Gastrocnemius medialis (tissue), 4 donors: ENCODE measurements at places on chromosomes 11 and 22. TPM values are rescaled to one million over a fixed set of nuclear protein-coding genes. Genes with fewer than 3 reads are reported as not detected.

The FXYD6 gene
- 4.4 TPM for total RNA-seq

The RBMXL2 gene
- not detected for total RNA-seq

The TENM4 gene
- 0.29 TPM for total RNA-seq

The SAA1 gene
- 145 TPM for total RNA-seq

The SCUBE2 gene
- 0.24 TPM for total RNA-seq

The TRIM6 gene
- total RNA-seq: 0.29 TPM

The SYCE3 gene
- total RNA-seq: not detected

The OR51B5 gene
- not detected for total RNA-seq

The PLEKHB1 gene
- total RNA-seq: 4.2 TPM

The SLC1A2 gene
- total RNA-seq: 0.46 TPM

The OR51I1 gene
- not detected for total RNA-seq

The VPREB3 gene
- not detected for total RNA-seq

The RAB39A gene
- total RNA-seq: not detected

The KCNQ1OT1 gene
- 0.16 TPM for total RNA-seq

The PRG3 gene
- not detected for total RNA-seq

The OR2AT4 gene
- total RNA-seq: not detected

The MRPL11 gene
- 48.6 TPM for total RNA-seq

The RHOG gene
- 53.0 TPM for total RNA-seq

The SCN2B gene
- 1.9 TPM for total RNA-seq

The DENND6B gene
- not detected for total RNA-seq

The ACRV1 gene
- not detected for total RNA-seq

The LRRC32 gene
- 27.4 TPM for total RNA-seq

The AIFM3 gene
- not detected for total RNA-seq

The MFRP gene
- total RNA-seq: not detected

The SLC35F2 gene
- 2.1 TPM for total RNA-seq

The GVQW3 gene
- total RNA-seq: 0.41 TPM

The MAJIN gene
- total RNA-seq: not detected

The TMPRSS13 gene
- not detected for total RNA-seq

The TBX1 gene
- total RNA-seq: 38.9 TPM

The FAM111A gene
- total RNA-seq: 3.5 TPM
